Left ventricle myocardium superior (tissue), 1 donor: ENCODE measurements at places on chromosomes 11 and 22.
A peak's percentile ranks its signal among the peaks of the same experiment; 100 is the strongest.

DNA sequence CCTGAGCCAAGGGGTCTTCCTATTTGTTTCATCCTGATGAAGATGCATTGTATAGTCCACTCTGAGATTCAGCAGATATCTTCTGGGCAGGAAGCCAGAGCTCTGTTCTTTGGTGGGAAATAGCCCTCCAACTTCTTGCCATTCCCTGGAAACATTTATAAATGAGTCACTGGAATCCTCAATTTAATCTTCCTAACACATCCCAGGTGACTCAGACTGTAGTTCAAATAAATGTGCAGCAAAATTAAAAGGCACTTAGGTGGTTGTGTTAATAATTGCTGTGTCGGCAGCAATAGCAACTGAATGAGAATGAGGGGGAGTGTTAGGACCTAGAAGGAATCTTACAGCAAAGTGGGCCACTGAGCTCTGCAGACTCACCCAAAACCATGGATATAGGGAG is 108.6 kb downstream of the INSC start:
- no peak for DNase-seq

- no peak for DNase-seq
Measured at GRCh38 chr11:4154503-4154902, 59.9 kb downstream of the RRM1 start.

DNA sequence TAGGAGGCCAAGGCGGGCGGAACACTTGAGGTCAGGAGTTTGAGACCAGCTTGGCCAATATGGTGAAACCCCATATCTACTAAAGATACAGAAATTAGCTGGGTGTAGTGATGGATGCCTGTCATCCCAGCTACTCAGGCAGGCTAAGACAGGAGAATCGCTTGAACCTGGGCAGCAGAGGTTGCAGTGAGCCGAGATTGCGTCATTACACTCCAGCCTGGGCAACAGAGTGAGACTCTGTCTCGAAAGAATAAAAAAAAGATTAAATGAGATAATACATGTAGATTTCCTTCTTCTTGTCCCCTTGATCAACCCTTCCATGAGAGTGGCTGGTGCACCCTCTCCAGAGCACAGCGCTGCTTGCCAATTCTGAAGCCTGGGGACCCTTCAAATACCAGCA is 106.9 kb downstream of the ST3GAL4 start:
- no peak for DNase-seq

- DNase-seq: no peak
Measured at GRCh38 chr11:88315981-88316441, 21.5 kb downstream of the CTSC start.

DNA sequence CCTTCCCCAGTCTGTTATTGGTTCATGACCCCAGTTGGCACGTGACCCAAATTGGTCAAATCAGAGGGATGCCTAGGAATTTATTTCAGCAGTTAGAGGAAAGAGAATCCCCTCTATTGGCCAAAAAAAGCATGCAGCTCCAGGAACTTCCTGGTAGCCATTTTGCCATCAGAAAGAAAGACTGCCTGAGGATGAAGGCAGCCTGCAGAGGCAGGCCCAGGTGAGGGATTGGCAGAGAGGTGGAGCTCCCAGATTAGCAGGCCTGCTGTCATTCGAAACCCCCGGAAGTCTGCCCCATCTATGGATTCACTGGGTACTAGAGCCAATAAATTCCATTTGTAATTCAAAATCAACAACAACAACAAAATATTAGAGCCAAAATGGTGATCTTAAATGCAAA is 207.6 kb downstream of the CWF19L2 start:
- no peak for DNase-seq

DNA sequence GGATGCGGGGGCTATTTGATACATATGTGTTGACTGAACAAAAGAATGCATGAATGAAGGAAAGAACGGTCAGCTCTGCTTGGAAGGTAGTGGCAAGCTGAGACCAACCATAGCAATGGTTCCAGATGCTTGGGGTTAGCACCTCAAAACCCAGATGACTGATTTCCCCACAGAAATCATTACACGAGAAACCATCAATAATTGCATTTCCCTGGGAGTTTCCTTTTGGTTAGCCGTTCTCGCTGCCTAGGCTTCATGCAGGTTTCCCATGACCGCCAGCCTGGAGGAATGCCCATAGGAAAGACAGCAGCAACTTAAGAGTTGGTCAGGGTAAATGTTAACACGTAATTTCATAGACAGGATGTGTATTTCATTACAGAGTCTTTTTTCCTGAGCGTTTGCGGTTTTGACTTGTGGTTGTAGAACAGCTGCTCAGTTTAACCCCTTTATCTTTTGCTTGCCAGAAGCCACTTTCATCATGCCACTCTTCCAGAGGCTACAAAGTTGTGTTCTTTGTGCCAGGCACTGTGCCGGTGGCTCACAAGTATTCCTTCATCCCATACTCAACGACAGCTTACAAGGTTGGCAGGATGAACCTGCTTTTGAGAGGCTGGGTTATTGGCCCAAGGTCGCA is 2.8 kb downstream of the IL17RA start:
- DNase-seq: no peak

- DNase-seq: no peak
Measured at GRCh38 chr11:130131961-130132850, 27.4 kb upstream of the ST14 start.

GRCh38 chr11:75263944-75264349 is 23.4 kb downstream of the TPBGL start:
- DNase-seq: no peak

GRCh38 chr11:1453611-1454034 is 33.0 kb downstream of the MOB2 start:
- peak; percentile 62 for DNase-seq
